ENCODE measurements at places on chromosomes 16 and 17.

GRCh38 chr17:61381537-61381936, 18.1 kb upstream of the TBX2 start:
- H3K4me3 ChIP-seq = no peak overlapping the region
- H3K4me1 ChIP-seq = peaks cover 4% of the 10 kb centered on the region
- no peaks in the 10 kb centered on the region for H3K27me3 ChIP-seq
- DNase-seq = no peak
- no peaks in the 10 kb centered on the region for H3K36me3 ChIP-seq
- H3K27ac ChIP-seq = no peak overlapping the region

DNA sequence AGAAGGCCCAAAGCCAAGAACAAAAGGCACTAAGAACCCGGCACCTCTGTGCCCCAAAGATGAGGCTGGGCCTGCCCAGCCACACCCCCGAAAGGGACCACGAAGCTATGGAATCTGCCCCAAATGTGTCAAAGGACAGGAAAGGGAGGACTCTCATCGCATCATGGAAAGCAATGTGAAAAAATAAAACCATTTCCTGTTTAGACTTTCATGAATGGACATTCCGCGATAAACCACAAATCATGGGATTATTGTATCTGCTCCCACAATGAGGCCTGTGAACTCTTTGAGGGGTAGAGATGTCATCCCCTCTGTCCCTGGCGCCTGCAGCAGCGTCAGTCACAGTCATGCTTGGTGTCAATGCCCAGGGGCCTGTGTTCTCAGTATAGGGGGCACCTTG, 135.0 kb downstream of the COPRS start:
- H3K36me3 ChIP-seq = no peaks in the 10 kb centered on the region
- no peaks in the 10 kb centered on the region for H3K27me3 ChIP-seq
- no peak overlapping the region for H3K27ac ChIP-seq
- no peak overlapping the region for H3K4me3 ChIP-seq
- H3K4me1 ChIP-seq = peaks cover 24% of the 10 kb centered on the region

- peaks cover 14% of the 10 kb centered on the region for H3K4me1 ChIP-seq
- no peaks in the 10 kb centered on the region for H3K27me3 ChIP-seq
- H3K27ac ChIP-seq = no peak overlapping the region
- H3K4me3 ChIP-seq = no peak overlapping the region
- H3K36me3 ChIP-seq = no peaks in the 10 kb centered on the region
These were observed 105.4 kb downstream of the STX8 start for GRCh38 chr17:9470171-9470570.

DNA sequence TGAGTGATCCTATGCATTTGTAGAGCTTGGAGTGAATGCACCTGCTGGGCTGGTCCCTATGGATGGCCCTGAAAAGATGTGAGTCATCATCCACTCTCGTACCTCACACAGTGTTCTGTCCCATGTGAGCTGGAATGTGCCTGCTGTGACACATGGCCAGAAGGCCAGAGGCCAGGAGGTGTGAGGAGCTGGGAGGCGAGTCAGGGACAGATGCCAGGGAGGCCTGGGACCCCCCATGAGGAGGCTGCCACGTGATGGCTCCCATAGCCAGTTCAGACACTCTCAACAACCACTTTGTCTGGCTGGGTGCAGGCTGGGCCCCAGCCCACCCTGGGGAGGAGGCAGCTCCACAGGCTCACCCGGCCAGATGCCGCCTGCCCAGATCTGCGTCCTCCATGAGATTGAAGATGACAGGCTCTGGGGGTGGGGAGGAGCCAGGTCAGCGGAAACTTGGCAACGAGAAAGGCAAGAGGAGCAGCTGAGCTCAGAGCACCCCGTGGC, 168.8 kb downstream of the C16orf78 start:
- no peak overlapping the region for H3K4me3 ChIP-seq
- H3K36me3 ChIP-seq = no peaks in the 10 kb centered on the region
- H3K27ac ChIP-seq = no peak overlapping the region
- H3K4me1 ChIP-seq = no peaks in the 10 kb centered on the region
- DNase-seq = no peak
- H3K27me3 ChIP-seq = no peaks in the 10 kb centered on the region

- no peaks in the 10 kb centered on the region for H3K27me3 ChIP-seq
- DNase-seq = no peak
- peaks cover 4% of the 10 kb centered on the region for H3K4me1 ChIP-seq
- no peak overlapping the region for H3K27ac ChIP-seq
- no peaks in the 10 kb centered on the region for H3K36me3 ChIP-seq
These were observed 29.5 kb downstream of the SBK1 start for GRCh38 chr16:28321700-28322411.

GRCh38 chr17:74526681-74527080, 4.6 kb downstream of the CD300LB start:
- H3K27ac ChIP-seq = no peak overlapping the region
- H3K36me3 ChIP-seq = no peaks in the 10 kb centered on the region
- H3K27me3 ChIP-seq = peaks cover 2% of the 10 kb centered on the region
- no peak overlapping the region for H3K4me3 ChIP-seq

DNA sequence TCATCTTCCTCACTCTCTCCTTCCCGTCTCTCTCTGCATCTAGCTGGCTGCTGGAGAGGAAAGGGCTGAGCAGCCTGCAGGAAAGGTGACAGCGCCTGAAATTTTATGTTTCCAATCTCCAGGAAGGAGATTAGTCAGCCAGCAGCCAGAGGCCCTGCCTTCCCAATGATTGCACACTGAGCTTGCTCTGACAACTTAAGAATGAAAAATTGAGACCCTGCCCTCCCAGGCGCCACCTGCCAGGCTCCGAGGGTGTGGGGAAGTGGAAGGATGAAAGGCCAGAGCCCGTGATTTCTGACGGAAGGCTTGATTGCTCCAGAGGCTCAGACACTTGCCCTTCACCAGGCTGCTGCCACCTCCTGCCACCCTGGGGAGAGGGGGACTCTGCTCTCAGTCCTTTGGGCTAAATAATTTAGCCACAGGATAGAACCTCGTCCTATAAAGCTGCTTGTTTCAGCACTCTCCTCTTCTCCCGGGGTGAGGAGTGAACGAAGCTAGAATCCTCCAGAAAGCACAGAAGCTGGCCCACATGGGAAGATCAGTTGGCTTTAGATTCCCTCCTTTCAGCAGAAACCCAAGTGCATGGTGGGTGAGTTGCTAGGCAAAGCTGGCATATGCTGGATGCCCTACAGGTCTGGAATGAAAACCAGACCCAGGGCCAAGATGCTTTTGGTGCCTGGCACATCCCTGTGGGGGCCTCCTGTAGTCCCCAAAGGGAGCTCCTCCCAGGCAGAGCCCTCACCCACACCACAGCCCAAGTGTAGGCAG, 33.5 kb downstream of the GRIN2C start:
- no peaks in the 10 kb centered on the region for H3K27me3 ChIP-seq
- no peak for DNase-seq
- peaks cover 35% of the 10 kb centered on the region for H3K36me3 ChIP-seq
- no peaks in the 10 kb centered on the region for H3K4me1 ChIP-seq

DNA sequence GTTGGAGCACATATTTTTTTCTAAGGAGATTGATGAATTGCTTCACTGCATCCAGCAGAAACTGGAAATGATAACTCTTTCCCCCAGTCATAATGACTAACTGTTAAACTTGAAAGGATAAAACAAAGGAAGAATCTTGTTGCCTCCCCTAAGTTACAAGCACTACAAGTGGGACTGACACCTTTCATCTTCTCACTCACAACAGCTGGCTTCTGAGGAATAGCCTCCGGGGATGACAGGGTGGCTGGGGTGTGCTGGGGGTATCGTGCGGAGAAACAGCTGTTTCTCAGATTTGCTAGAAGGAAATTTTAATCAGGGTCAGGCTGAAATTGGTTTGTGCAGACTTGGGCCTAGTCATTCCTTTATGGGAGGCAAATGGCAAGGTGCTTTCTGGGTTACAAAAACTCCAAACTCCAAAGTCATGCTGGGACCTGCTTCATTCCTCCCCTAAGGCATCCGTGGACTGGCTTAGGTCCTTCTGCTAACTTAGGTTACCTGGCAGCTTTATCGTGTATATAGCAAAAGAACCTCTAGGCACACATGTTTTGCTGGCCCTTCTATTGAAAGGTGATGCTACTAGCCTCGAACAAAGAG, 557.2 kb downstream of the TOX3 start:
- H3K36me3 ChIP-seq = no peaks in the 10 kb centered on the region
- no peak overlapping the region for H3K4me3 ChIP-seq
- DNase-seq = no peak
- no peaks in the 10 kb centered on the region for H3K4me1 ChIP-seq

GRCh38 chr17:50371526-50371925, 1.5 kb downstream of the MRPL27 start:
- no peak for DNase-seq
- peak overlapping the region; percentile 63 for H3K4me3 ChIP-seq
- H3K4me1 ChIP-seq = no peaks in the 10 kb centered on the region
- H3K36me3 ChIP-seq = peaks cover 24% of the 10 kb centered on the region
- no peak overlapping the region for H3K27ac ChIP-seq
- no peaks in the 10 kb centered on the region for H3K27me3 ChIP-seq

- H3K4me1 ChIP-seq = no peaks in the 10 kb centered on the region
- no peak overlapping the region for H3K4me3 ChIP-seq
- no peaks in the 10 kb centered on the region for H3K27me3 ChIP-seq
- H3K36me3 ChIP-seq = no peaks in the 10 kb centered on the region
- no peak overlapping the region for H3K27ac ChIP-seq
These were observed 478.4 kb downstream of the TOX3 start for GRCh38 chr16:52068447-52069074.

GRCh38 chr17:77280304-77281121, 139.7 kb downstream of the SEC14L1 start:
- H3K27me3 ChIP-seq = peaks cover 4% of the 10 kb centered on the region
- peak overlapping the region; percentile 41 for H3K4me3 ChIP-seq
- H3K4me1 ChIP-seq = no peaks in the 10 kb centered on the region
- no peaks in the 10 kb centered on the region for H3K36me3 ChIP-seq

DNA sequence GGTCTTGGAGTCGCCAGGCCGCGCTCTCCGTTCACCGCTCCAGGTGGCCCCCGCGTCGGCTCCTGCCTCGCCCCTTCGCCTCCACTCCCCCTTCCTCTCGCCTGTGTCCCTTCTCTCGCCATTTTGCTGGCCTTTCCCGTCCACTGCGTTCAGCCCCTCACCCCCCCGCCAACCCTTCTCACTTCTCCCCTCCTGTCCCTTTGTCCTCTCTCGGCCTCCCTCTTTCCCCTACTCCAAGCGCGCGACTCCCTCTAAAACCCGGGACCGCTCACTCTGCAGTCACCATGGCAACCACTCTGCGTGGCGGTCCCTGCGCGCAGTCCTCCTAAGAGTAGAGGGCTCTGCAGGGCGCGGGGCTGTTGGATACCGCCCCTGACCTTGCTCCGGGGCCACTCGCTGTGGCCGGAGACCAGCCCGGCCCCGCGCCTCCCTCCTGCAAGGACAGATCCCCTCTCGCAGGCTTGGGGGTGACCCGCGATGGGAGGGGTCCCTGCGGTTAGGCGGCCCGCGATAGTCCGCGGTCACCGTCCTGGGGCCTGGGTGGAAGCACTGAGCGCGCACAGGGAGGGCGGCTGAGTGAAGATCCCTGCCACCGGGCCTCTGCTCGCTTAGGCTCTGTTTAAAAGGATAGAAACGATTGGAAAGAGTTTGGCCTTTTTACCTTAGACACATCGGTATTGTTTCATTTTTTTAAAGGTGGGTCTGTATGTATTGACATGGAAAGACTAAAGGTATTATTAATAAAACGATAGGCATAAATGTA, 454 bp downstream of the CCDC40 start:
- H3K27me3 ChIP-seq = no peaks in the 10 kb centered on the region
- DNase-seq = peak; percentile 47
- no peaks in the 10 kb centered on the region for H3K36me3 ChIP-seq
- H3K4me3 ChIP-seq = peak overlapping the region; percentile 92
- peaks cover 15% of the 10 kb centered on the region for H3K4me1 ChIP-seq

DNA sequence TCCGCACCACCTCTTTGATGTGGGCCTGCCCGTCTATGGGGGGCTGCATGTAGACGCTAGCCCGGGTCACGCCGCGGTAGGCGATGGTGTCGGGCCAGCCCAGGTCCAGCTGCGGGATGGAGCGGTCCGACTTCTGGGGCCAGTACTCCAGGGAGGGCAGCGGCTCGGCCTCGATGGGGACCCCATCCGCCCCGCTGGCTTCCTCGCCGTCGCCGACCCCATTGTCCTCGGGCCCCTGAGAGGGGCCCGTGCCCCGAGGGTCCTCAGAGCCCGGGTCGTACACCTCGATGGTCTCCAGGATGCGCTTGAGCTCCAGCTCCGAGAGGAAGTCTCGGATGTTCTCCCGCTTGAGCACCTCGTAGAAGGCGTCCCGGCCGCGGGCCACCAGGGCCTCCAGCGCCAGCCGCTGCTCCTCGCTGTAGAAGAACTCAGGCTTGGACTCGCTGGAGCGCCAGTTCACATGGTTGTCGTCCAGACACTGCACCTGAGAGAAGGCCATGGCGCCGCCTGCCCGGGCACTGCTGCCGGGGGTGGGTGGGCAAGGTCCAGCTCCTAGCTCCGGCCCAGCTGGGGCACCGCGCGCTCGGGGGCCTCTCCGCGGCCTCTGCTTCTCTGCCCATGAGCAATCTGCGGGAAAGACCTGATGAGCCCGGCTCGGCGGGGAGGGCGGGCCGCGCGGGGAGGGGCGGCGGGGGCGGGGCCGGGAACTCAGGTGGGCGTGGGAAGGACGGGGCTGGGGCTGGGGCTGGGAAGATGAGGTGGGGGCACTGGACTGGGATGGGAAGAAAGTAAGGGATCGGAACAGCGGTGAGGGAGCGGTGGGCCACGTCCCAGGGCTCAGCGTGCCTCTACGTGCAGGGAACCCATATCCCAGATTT, 782 bp downstream of the FAM83G start:
- H3K4me3 ChIP-seq = peak overlapping the region; percentile 55
- no peak for DNase-seq
- peaks cover 4% of the 10 kb centered on the region for H3K4me1 ChIP-seq
- H3K27ac ChIP-seq = no peak overlapping the region
- no peaks in the 10 kb centered on the region for H3K36me3 ChIP-seq

GRCh38 chr16:66653581-66654350, 42.8 kb downstream of the CMTM4 start:
- H3K4me3 ChIP-seq = no peak overlapping the region
- no peaks in the 10 kb centered on the region for H3K36me3 ChIP-seq
- H3K4me1 ChIP-seq = no peaks in the 10 kb centered on the region
- no peaks in the 10 kb centered on the region for H3K27me3 ChIP-seq

- H3K36me3 ChIP-seq = no peaks in the 10 kb centered on the region
- no peaks in the 10 kb centered on the region for H3K27me3 ChIP-seq
- no peak overlapping the region for H3K27ac ChIP-seq
- DNase-seq = no peak
These were observed 20.6 kb downstream of the MPRIP start for GRCh38 chr17:17062866-17063265.

GRCh38 chr16:55836158-55836611, 3.3 kb upstream of the CES1 start:
- no peaks in the 10 kb centered on the region for H3K36me3 ChIP-seq
- no peak overlapping the region for H3K27ac ChIP-seq
- H3K4me1 ChIP-seq = no peaks in the 10 kb centered on the region
- DNase-seq = peak; percentile 34

GRCh38 chr16:23757937-23758619, 3.3 kb downstream of the CHP2 start:
- no peaks in the 10 kb centered on the region for H3K36me3 ChIP-seq
- no peak overlapping the region for H3K4me3 ChIP-seq
- H3K27ac ChIP-seq = no peak overlapping the region
- H3K4me1 ChIP-seq = peaks cover 5% of the 10 kb centered on the region
- peaks cover 22% of the 10 kb centered on the region for H3K27me3 ChIP-seq
- DNase-seq = no peak

- peak overlapping the region; percentile 95 for H3K27ac ChIP-seq
- peaks cover 12% of the 10 kb centered on the region for H3K36me3 ChIP-seq
- H3K4me1 ChIP-seq = peaks cover 47% of the 10 kb centered on the region
These were observed 702 bp downstream of the PHF23 start for GRCh38 chr17:7238420-7239090.
